Cardiac fibroblast (primary cell): ENCODE measurements at places on chromosomes 4 and X.

- DNase-seq: no peak
Observed at GRCh38 chr4:1242506-1243450, 6.2 kb downstream of the CTBP1 start.

GRCh38 chrX:87900320-87900908 lies 382.8 kb downstream of the KLHL4 start:
- DNase-seq: no peak

- no peak for DNase-seq
Observed at GRCh38 chr4:135325264-135325663, 1123.7 kb upstream of the PABPC4L start.

- DNase-seq: no peak
Observed at GRCh38 chr4:175806727-175807126, 5.3 kb downstream of the GPM6A start.

- no peak for DNase-seq
Observed at GRCh38 chrX:78964598-78964997, 19.4 kb downstream of the P2RY10 start.

DNA sequence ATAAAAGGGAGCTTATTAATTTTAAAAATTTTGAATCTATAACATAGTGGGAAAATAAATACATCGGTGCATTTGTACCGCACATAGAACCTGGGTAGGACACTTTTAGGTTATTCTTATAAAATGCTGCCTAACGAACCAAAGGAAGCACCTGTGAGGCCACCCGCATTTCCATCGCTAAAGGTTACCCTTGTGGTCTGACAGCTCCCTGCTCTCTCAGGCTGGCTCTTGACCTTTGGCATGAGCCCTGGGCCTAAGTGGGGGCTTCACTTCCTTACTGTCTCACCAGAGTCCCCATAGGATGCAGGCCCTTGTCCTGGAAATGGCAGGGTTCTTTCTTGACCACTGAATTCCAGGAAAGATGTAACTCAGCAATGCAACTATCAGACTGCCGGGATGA lies 46.0 kb downstream of the HADH start:
- no peak for DNase-seq

- no peak for DNase-seq
Observed at GRCh38 chrX:72272868-72273267, 4.2 kb downstream of the RPS4X start.

- DNase-seq: no peak
Observed at GRCh38 chr4:10180603-10180926, 64.0 kb upstream of the WDR1 start.

DNA sequence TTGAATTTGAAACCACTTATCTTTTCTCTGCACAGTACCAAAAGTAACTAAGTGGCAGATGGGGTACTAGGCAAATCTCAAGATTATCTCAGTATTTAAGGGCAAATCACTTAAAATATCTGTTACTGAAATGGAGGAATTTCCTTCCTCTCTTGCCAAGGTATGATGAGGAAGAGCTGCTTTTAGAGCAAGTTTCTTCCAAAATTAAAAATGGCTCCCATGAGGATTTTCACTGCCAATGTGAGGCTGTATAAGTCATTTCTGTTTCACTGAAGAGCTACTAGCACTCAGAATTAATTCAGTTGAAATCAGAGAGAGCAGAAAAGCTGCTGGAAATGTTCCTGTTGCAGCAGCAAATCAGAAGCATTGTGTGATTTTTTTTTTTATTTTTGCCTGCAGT lies 43.4 kb downstream of the GABRB1 start:
- peak; percentile 27 for DNase-seq

DNA sequence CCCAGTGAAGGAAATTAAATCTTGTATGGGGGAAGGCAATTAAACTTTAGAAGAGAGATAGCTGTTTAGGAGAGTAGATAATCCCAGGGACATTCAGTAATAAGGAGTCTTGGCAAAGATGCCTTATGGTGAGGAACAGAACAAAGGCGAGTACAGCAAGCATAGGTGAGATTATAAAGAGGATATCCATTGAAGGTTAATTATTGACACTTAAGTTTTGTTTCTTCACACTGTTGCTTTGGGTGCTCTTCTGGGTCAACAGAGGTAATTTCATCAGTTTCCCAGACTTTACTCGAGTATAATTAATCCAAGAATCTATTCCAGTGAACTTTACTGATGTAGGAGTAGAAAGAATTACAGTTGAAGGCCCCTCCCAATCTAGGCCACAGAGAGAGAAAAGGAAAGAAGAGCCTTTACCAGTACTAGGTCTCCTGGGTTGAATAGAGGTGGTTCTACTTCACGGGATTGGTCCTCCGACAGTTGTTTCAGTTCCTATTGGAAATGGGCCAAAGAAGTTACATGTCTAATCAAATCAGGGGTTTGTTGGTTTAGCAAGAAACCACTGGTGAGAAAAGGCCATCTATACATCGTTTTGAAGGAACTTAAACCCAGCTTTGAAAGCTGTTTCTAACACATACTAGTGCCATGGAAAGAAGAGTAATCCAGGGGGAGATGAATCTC lies 27.2 kb downstream of the EPGN start:
- DNase-seq: no peak

DNA sequence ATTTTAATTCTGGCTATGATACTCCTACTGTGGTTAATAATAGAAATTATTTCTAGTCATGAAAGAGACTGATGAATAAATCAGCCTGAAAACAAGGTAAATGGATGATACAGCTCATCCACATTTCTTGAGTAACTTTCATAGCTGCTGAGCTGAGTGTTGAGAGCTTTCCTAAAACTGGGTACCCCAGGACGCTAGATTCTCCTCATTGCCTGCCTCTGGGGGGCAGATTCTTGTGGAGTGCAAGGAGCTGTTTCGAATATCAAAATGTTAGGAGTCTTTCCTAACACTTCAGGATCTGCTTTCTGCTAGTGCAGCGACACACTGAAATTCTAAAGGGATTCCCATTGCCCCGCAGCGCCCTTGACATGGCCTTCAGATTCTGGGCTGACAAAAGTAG lies 2.1 kb downstream of the MND1 start:
- peak; percentile 24 for DNase-seq

DNA sequence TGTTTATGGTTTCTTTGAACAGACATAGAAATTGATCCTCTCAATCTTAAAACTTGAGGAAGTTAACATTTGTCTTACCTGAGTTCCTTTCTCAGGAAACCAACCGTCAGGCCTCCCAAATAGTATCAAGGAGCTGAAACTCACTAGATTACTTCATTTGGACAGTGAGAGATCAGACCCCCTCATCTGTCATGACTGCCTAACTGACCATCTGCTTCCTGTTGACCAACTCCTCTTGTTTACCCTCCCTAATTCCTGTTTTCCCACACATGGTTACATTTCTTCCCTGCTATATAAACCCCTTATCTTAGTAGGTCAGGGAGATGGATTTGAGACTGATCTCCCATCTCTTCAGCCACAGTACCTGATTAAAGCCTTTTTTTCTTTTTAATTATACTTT lies 46.2 kb upstream of the NMU start:
- DNase-seq: no peak

DNA sequence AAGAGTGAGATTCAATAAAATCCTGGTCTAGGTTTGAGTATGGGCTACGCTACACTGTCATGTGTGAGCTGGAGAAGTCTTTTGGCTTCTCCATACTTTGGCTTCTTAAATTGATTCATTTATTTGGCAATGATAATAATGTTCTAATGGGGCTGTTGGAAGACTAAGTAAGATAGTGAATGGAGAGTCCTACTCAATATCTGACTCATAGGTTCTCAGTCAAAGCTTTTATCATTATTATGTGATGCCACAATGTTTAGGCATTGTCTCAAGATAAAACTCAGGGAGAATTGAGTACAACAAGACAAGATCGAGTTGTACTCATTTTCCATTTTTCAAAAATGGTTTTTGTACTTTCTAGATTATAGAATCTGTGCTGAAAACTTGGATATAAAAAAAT lies 92.5 kb upstream of the VEGFC start:
- DNase-seq: peak; percentile 34

DNA sequence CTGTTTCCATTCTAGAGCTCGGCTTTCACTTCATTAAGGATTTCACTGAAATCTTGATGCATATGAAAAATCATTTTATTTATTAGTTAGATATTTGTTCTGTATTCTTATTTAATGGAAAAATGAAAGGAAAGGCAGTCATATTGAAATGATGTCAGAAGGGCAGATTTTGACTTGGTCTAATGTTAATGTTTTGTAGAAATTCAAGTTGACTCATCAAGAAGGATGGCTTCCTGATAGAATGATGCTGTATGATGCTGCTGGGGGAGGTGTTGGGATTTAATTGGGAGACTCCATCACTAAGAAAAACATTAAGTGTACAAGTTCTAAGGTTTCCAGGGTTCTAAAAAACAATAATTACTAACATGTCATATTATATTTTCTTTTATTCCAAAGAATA lies 204.8 kb downstream of the PDGFC start:
- peak; percentile 47 for DNase-seq

DNA sequence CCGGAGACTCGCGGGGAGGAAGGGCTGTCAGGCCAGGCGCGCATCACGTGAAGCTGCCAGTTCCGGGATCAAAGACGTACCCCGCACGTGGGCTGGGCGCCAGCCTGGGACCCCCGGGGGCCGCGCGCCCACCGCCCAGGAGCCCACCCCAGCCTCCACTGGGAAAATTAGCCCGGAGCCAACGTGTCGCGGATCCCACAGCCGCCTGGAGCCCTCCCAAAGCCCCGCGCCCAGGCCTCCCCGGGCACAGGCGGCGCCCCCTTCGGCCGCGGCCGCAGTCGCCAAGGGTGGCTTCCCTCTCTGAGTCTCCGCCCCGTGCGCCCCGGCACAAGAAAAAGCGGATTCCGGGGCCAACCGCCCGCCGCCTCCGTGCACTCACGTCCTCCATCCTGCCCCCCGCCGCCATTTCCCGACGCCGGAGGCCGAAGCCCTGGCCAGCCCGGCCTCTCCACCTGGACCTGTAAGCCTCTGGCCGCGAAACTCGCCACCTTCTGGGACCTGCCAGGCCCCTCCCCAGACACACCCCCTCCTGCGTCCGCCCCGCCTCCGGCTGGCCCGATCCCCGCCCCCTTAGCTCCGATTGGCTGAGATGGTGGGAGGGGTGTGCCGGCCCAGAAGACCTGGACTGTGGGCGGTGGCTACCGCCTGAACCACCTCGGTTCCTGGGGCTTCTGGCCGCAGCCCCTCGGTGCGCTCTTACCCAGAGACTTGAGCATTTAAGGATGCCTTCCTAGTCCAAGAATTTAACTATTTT lies at the start of gene TMEM192:
Gene TMEM192 (minus strand): TSS at position 493 of the 754 bp plus-strand sequence. CDS start 87 bp downstream, at position 406.
- peak; percentile 92 for DNase-seq

- no peak for DNase-seq
Observed at GRCh38 chr4:11138964-11139363, 289.7 kb downstream of the HS3ST1 start.
